Activated T-cell treated with anti-CD3 and anti-CD28 coated beads, Interleukin-2, amount 50 U/mL, for 4 hours (primary cell): ENCODE measurements at places on chromosomes 4 and X. TPM values are rescaled to one million over a fixed set of nuclear protein-coding genes. Genes with fewer than 3 reads are reported as not detected.

TLR8 gene
- not detected for total RNA-seq

DNA sequence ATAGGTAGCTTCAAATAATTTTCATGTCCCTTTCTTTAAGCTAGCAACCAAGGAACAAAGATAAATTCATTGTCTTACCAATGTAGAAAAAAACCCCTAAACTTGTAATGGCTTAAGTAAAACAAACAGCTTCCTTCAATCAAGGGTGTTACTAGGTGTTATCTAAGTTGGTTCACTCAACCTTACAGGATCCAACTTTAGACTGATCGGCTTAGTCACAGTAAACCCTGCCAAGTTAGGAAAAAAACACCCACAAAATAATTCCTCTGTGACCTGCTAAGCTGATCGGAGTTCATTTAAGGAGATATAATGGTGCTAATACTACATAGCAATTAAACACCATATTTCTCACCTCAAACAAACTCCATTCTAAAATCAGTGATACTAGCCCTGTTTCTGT, 10.1 kb downstream of the AIFM1 start:
- no peak for DNase-seq

GRCh38 chr4:138868562-138868961, 147.0 kb upstream of the NOCT start:
- DNase-seq = no peak

- no peak for DNase-seq
These were observed 1105.7 kb upstream of the SLIT2 start for GRCh38 chr4:19146038-19146437.

DNA sequence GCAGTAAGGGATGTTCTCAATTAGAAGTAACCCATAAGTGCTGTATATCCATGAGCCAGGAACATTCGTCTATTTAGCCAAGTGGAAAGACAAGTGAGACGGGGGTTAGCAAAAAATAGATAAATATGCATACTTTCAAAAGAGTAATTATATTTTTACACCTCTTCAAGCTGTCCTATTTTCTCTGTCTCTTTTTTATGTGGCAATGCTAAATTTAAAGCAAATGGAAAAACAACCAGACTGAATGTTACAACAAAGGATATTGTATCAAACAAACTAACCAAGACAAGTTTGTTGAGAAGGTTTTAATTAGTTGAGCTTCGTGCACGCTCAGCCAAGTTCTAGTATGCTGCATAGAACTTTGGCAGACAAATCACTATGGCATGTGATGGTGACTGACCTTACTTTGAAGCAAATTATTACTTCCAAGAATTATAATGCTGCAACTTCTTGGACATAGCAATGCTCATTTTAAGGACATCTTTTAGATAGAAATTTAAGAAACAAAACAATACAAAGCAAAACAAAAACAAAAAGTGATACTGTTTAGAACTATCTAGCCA, 61.4 kb upstream of the TMEM150C start:
- no peak for DNase-seq

DNA sequence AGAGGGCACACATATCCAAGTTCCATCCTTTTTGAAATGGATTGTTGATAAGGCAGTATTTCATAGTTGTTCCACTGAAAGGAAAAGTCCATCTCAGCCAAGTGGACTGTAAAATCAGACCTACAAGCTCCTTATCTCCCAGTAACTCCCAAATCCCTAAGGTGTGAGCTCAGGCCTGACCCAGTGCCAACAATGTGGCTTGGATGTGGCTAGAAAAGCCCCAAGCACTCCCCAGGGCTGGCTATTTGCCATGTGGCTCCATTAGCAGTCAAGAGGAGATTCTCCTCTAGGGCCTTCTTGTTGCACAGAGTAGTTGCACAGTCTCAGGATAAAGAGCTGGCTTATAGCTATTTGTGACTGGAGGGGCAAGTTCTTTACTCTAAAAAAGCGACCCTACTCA, 25.0 kb upstream of the DGKK start:
- no peak for DNase-seq

GRCh38 chrX:27966492-27966891, 14.8 kb downstream of the DCAF8L1 start:
- no peak for DNase-seq

RAB9A gene
- 17.3 TPM for total RNA-seq

- DNase-seq = peak; percentile 50
These were observed 1.8 kb downstream of the TBC1D1 start for GRCh38 chr4:37892641-37893040.

DNA sequence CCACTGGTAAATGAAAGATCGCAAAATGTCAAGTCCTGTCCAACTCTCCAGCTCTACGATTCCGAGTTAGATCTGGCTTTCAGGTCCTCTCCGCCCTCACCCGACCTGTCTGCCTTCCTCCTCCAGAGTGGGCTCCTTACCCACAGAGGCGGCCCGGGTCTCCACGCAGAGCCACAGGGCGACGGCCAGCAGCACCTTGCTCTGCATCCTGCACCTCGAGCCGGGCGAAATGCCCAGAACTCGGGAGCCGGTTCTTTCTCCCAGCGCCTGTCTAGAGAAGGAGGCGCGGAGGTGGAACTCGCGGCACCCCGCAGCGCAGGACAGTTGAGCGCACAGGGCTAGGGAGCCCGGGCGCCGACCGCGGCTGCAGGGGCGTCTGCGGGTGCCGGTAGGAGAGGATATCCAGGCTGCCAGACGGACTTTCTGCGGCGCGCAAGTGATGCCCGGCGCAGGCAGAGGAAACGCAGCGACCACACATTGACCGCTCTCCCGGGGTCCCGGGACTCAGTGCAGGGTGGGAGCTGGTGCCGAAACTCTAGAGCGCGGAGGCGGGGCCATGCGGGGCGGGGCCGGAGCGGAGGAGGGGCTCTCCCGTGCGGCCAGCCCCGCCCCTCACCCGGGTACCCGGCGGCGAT, at the start of gene KDR:
Gene KDR, minus strand, starts transcription at position 509 of the 635 bp plus-strand sequence. Its CDS starts 302 bp downstream, at position 207.
- DNase-seq = no peak

DNA sequence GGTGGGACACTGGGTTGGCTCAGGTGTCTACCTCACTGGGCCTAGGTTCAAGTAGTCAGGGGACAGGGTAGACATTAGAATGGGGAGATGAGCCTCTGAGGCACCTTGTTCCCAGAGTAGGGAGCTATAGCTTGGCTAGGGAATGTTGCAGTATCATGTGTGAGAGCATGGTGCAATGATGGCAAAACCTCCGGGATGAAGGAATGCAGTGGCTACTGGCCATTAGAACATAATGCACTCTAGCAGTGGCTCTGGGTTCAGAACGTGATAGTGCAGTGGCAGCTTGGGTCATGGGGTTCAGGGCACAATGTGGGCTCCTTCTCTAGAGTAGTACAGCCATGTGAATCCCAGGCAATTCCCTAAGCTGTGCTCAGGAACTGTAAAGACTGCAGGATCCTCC, 471.5 kb downstream of the CCSER1 start:
- DNase-seq = no peak
